NCI-H2081 treated with DMSO at 0.1 percent for 48 hours (cell line): ENCODE measurements at places on chromosomes 13 and 19.

DNA sequence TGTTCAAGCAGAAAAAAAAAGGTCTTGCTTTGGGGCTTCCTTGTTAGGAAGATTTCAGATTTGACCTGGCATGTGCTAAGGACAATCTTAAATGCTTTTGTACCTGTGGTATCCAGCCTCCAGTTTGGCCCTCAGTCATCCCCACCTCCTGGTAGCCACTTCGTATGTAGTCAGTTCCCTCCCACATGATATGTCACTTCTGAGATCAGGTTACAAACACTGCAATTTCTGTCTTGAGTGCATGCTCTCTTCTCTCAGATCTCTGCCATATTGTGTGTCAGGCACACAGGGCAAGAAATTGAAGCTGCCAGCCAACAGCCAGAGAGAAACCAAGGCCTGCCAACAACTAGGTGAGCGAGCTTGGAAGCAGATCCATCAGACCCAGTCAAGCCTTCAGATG is 60.3 kb upstream of the STARD13 start:
- no peak for DNase-seq

DNA sequence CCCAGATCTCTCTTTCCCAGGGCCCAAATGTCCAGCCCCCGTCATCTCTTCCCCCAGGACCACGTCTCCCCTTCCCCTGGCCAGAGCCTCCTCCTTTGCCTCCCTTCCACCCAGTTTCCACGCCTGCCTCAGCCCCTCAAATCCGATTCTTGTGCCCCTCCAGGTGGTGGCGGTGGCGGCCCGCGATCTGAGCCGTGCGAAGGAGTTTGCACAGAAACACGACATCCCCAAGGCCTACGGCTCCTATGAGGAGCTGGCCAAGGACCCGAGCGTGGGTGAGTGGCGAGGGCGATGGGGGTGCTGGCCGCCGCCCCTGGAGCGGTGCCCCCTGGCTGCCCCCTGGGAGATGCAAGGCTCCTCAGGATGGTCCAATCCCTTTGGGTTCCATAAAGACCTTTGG is 1.3 kb downstream of the DHDH start:
- no peak for DNase-seq

- DNase-seq, result no peak
These were observed 109.8 kb downstream of the ZIC5 start for GRCh38 chr13:99861771-99862170.

DNA sequence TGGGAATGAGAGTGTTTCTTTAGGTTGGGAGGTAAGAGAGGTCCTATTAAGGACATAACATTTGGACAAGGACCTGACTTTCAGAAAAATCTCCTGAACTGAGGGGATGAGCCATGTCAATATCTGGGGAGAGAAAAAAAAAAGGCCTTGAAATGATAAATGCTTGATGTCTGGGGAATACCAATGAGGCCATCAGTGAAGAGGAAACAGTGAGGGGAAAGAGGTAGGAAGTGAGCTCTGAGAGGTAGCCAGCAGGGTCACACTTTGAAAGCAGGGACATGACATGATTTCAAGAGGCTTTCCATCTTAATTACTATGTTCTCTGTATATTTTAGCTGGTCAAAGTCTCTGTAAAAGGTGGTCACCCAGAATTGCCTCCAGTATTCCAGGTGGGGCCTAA is 9.9 kb upstream of the UBE2L5 start:
- no peak for DNase-seq

DNA sequence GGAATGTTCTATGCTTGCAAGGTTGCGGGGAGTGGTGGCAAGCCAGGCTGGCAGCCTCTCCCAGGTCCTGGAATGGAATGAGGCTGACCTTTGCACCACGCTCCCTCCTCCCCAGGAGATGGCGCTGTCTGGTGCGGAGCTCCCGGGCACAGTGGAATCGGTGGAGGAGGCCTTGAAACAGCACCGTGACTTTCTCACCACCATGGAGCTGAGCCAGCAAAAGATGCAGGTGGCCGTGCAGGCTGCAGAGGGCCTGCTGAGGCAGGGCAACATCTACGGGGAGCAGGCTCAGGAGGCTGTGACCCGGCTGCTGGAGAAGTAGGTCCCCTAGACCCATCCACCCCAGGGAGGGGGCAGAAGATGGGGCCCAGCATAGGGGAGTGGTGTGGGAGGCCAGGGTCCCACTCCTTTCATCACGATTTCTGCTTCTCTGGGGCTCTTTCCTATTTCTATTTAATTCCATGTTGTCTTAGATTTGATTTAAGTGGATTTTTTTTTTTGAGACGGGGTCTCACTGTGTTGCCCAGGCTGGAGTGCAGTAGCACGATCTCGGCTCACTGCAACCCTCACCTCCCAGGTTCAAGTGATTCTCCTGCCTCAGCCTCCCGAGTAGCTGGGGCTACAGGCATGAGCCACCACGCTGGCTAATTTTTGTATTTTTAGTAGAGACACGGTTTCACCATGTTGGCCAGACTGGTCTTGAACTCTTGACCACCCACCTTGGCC is 53.2 kb upstream of the SHKBP1 start:
- no peak for DNase-seq

GRCh38 chr13:32378012-32378411 is 49.9 kb downstream of the N4BP2L1 start:
- no peak for DNase-seq

- no peak for DNase-seq
These were observed 311.6 kb downstream of the ENOX1 start for GRCh38 chr13:43475140-43475539.

GRCh38 chr13:38046049-38046376 is 176.4 kb upstream of the TRPC4 start:
- no peak for DNase-seq

DNA sequence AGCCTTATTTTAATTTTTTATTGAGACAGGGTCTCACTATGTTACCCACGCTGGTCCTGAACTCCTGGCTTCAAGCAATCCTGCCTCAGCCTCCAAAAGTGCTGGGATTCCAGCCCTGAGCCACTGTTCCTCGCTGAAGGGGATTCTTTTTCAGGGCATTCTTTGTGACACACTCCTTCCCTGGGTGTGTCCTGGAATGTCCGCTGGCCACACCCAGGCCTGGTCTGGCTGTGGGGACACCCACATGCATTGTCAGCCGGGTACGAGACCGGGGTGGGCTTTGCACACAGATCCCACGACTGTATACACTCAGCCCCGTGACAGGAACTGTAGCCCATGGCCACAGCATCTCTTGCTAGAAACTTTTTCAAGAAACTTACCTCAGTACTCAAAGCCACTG is 34.4 kb upstream of the GATAD2A start:
- no peak for DNase-seq

- DNase-seq, result no peak
These were observed 104.3 kb upstream of the FRY start for GRCh38 chr13:31927219-31927653.

- DNase-seq, result no peak
These were observed 12.4 kb upstream of the ELAVL1 start for GRCh38 chr19:8017808-8018207.

GRCh38 chr19:13796301-13797057 is 1.2 kb downstream of the ZSWIM4 start:
- no peak for DNase-seq

DNA sequence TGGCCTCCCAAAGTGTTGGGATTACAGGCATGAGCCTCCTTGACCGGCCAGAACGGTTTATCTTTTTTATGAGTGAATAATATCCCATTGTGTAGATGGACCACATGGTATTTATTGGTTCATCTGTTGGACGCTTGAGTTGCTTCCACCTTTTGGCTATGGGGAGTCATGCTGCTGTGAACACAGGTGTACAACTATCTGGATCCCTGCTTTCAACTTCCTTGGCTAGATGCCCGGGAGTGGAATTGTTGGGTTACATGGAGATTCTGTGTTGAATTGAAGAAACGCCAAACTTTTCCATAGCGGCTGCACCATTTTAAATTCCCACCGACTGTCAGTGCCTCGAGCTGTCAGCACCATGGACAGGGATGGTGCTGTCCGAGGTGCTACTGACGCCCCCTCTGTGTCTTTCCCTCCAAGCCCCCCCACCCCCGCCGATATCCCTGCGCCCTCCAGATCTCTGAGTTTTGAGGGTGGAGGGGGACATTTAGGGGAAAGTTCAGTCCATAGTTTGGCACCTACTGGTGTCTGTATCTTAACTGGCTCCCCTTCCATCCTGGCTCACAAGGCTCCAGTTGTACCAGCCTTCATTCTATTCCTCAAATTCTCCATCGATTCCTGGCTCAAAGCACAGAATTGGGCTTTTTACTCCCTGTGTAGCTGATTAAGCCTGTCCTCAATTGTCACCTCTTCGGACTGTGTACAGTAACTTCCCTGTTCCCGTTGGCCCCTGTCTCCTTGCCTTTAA is 27.3 kb downstream of the PNPLA6 start:
- DNase-seq, result no peak

DNA sequence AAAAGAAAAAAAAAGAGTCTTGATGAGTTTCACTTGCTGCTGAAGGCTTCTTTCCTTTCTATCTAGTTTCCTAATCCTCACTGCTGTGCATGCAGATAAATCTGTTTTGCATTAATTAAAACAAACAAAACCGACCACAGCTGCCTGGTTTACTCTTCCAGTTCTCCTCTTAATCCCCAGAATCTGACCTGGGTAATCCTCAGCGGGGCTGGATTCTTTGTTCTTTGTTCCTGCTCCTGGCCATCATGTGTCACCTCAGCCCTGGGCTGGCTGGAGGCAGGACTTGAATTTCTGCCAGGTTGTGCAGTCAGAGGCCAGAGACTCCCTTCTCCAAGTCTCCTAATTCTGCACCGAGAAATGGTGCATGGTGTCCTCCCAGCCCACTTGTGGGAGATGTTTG is 52.2 kb upstream of the CYP4F8 start:
- no peak for DNase-seq

DNA sequence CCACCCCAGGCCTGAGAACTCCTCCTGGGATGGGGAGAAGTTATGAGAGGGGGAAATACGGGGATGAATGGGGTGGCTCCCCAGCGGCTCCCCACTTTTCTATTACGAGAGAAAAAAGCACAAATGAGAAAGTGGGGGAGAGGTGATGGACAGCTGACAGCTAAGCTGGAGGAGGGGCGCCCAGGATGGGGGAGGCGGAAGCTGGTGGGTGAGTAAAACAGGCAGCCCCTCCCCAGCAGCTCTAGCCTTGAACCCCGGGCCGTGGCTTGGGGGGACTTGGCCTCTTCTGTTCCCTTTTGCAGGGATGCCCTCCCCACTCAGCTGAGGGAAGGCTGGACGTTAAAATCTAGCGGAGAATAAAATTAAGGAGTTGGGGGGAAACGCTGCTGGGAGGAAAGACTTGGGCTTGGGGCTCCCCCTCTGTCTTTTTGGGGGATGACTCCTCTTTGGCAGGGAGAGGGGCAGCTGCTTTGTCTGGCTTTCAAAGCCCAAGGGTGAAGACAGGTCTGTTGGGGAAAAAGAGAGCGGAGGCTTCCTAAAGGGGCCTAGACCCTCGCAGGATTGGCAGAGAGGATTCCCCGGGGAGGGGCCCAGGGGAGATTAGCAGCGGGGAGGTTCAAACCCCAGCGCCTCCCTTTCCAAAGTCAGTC is 1.4 kb upstream of the SAMD1 start:
- DNase-seq, result no peak

DNA sequence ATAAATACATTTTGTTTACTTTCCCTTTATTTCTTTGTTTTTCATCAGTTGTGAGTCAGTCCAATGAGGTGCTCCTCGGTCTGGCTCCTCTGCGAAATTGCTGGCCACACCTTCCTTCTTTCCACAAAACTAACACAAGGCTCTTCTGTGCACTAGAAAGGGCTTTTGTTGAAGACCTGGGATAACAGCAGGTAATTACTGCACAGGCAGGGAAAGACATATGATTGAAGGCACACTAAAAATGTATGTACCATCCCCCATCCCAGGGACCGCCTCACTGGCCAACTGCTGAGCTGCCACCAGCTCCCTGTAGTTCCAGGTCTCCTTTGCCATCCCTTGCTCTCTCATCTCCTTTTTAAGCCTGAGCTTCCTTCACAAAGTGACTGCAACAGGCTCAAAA is 180.5 kb downstream of the EFNB2 start:
- DNase-seq, result no peak

GRCh38 chr13:39281539-39282150 is 243.4 kb downstream of the NHLRC3 start:
- no peak for DNase-seq

DNA sequence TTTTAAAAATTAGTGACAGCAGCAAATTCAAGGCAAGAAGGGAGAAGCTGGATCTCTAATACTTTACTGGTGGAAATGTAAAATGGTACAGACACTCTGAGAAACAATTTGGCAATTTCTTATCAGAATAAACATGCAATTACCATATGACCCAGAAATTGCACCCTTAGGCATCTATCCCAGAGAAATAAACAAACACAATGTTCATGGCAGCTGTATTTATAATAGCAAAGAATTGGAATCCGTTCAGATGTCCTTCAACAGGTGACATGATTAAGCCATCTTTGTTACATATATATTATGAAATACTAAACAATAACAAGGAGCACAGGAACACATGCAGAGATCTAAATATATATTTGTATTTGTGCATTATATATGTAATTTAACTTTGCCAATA is 756.5 kb downstream of the SLITRK1 start:
- DNase-seq, result no peak

DNA sequence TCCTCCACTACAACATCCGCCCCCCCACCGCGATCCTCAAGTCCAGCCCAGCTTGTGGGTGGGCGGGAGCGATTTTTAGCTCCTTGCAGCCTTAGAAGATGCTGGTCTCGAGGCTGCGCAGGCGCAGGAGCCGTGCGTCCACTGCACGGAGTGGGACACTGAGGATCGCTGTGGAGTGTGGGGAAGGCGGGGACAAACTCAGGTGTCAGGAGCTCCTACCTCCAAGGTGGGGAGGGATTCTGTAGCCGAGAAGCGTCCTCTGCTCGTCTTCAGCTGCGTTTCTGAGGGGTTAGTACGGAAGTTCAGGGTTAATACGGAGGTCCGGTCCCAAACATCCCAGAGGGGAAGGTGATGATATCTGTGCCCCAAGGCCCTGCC is at the start of gene RTBDN:
Gene RTBDN (minus strand): TSS at position 14 of the 378 bp plus-strand sequence. CDS start 4,600 bp downstream, outside the sequence.
- no peak for DNase-seq

DNA sequence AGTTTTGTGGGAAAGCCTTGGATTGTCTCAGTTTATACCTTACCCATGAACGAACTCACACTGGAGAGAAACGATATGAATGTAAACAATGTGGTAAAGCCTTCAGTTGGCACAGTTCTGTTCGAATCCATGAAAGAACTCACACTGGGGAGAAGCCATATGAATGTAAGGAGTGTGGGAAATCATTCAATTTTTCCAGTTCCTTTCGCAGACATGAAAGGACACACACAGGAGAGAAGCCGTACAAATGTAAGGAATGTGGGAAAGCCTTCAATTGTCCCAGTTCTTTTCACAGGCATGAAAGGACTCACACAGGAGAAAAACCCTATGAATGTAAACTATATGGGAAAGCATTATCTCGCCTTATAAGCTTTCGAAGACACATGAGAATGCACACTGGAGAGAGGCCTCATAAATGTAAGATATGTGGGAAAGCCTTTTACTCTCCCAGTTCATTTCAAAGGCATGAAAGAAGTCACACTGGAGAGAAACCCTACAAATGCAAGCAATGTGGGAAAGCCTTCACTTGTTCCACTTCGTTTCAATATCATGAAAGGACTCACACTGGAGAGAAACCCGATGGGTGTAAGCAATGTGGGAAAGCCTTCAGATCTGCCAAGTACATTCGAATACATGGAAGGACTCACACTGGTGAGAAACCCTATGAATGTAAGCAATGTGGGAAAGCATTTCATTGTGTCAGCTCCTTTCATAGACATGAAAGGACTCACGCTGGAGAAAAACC is 7.5 kb upstream of the ZNF440 start:
- no peak for DNase-seq
